DMS 273 treated with DMSO at 0.1 percent for 48 hours (cell line): ENCODE measurements at places on chromosomes 11 and 22.

GRCh38 chr11:123330471-123330870, 99.6 kb upstream of the GRAMD1B start:
- DNase-seq = no peak

DNA sequence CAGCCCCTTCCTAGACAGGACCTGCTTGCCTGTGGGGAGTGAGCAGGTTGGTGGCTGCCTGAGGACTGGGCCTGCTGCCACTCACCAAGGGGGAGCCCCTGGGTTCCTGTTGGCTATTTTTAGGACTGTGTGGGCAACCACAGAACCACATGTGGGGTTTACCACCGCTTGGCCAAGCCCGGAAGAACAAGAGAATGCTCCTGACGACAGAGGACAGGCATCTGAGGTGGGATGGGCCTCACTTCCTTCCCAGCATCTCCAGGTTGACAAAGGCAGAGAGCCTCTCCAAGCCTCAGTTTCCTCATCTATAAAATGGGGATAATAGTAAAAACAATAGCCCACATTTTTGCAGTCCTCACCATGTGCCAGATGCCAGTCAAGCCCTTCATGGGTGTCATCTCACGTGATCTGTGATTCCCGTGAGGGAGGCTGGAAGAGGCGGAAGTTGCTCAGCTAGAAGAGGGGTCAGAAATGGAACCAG, 43.6 kb downstream of the LRRC32 start:
- DNase-seq = no peak

- no peak for DNase-seq
Measured at GRCh38 chr11:83689144-83689780, 403.1 kb upstream of the CCDC90B start.

- no peak for DNase-seq
Measured at GRCh38 chr11:117191680-117192400, 7.3 kb upstream of the TAGLN start.
